Small intestine (tissue), 16 donors: ENCODE measurements at places on chromosomes 5 and 9.
A peak's percentile ranks its signal among the peaks of the same experiment; 100 is the strongest.

DNA sequence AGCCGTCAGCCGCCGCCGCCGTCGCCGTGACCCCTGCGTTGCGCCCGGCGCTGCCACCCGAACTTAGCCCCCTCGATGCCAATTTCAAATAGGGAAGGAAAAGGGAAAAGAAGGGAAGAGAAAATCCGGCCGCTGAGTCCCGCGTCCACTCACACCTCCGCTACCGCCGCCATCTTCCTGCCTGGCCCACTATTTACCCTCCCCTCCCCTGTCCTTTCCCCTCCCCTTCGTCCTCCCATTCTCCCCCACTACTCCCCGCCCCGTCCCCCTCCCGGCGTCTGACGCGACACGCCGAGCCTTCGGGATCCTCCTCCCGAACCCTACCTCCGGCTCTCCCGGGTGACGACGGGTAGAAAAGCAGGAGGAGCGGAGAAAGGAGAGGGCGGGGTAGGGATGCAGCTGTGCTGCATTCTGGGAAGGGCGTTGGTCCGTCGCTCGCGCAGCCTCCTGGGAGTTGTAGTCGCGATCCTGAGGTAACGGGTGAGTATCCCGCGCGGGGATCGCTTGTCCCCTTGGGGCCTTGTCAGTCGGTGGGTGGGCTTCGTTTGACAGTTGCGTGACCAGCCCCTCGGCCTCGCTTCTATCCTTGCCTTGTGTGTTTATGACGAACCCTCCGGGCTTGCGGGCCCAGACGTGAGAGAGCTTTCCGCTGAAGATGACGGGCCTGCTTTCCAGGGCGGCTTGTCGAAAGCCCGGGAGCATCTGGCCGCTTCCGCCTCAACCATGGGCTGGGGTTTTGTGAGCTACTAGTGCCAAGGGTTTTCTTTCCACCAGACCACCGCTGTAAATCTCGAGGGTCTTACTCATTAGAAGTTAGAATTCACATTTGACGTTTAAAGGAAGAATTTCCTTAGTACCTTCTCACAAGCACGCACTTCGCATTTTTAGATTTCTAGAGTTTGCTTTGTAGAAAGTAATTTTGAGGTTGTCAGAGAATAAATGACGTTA lies at the start of the genes CERT1 and POLK:
Gene CERT1 (minus strand): TSS at position 195 of the 948 bp plus-strand sequence. CDS start 422 bp downstream, outside the sequence.
Gene POLK (plus strand): TSS at position 457 of the 948 bp plus-strand sequence.
- DNase-seq = peak; percentile 99

DNA sequence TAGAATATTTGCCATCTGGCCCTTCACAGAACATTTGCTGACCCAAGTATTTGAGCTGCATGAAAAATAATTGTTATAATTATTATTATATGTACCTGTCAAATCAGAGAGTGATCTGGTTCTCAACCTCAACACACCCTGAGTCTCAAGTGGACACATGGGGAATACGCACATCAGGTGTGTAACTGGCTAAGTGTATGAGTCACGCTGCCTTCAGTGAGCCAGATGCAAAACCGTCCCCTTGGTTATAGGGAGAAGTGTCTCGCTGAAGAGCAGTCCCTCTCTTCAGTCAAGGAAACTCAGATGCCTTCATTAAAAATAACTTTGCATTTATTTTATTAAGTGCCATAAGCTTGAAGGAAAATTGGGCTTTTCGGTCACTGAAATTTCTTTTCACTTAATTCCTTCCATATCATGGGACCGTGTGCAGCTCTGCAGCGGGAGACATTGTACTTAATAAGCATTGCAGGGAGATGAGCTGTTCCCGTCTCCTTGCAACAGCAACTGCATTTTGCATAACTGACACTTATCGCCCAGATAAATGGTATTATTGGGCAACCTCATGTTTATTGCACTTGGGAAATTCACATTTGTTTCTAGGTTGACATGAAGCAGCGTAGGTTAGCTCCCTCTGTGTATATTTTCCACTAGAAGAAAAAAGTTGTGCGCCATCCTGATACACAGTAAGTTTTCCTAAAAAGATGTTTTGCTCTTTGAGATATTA lies 512.3 kb upstream of the DAP start:
- no peak for DNase-seq

- DNase-seq = peak; percentile 7
Measured at GRCh38 chr9:5922192-5922591, 31.5 kb downstream of the MLANA start.

DNA sequence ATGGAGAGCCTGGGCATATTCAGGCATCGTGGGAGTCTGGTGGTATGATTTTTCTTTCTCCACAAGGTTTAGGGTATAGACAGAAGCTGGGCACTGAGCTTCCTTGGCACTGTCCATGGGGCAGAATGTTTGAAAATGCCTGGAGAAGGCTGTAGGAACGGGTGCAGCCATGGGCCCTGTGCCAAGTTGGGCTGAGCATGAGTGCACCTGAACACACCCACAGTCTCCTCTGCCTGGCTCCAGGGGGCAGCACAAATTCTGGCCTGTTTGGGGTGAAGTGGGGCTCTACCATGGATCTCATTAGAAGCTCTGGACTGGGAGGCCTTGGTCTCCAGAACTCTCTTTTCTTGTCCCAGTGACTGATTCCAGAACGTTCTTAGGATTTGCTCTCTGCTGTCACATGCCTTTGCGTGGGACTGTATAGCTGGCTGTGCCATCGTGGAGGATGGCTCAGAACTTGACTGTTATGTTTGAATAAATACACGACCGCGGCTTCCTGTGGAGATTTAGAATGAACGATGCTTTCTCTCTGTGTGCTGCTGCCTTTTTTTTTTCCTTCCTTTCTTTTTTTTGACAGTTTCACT lies 229.8 kb downstream of the FANCC start:
- DNase-seq = no peak

DNA sequence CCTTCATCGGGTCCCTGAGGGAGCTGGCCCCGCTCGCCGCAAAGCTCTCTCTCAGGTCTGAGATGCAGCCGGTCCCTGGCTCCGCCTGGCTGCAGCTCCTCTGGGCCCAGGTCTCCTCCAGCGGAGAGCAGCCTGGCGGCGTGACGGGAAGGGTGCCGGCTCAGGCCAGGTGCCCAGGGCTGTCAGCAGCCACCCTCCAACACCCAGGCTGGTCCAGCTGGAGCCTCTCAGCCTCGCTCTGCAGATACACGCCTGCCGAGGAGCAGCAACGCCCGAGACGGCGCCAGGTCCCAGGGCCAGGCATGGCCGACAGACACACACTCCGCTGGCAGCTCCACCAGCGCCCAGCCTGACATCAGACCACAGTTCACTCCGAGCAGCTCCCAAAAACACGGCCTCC lies 25.6 kb downstream of the FAM163B start:
- DNase-seq = no peak
